Ascending aorta (tissue), 2 donors: ENCODE measurements at places on chromosomes 7 and 10. TPM values are rescaled to one million over a fixed set of nuclear protein-coding genes. Genes with fewer than 3 reads are reported as not detected.

DNA sequence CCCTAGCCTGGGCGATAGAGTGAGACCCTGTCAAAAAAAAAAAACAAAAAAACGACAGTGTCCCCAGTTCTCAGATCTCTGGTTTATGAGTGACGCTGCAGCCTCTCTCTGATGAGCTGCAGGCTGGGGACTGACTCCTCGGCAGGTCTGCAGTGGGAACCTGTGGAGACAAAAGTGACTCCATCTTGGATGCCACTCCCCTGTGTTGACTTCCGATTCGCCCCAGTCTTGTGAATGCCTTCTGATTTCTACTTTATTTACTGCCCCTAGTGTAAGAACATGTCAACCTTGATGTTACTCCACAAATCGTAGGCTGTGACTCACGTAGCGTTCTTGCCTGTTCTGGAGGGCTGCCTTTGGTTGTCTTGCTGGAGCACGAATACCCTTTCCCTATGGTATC lies 6.2 kb downstream of the TACR2 start:
- DNase-seq = no peak

DNA sequence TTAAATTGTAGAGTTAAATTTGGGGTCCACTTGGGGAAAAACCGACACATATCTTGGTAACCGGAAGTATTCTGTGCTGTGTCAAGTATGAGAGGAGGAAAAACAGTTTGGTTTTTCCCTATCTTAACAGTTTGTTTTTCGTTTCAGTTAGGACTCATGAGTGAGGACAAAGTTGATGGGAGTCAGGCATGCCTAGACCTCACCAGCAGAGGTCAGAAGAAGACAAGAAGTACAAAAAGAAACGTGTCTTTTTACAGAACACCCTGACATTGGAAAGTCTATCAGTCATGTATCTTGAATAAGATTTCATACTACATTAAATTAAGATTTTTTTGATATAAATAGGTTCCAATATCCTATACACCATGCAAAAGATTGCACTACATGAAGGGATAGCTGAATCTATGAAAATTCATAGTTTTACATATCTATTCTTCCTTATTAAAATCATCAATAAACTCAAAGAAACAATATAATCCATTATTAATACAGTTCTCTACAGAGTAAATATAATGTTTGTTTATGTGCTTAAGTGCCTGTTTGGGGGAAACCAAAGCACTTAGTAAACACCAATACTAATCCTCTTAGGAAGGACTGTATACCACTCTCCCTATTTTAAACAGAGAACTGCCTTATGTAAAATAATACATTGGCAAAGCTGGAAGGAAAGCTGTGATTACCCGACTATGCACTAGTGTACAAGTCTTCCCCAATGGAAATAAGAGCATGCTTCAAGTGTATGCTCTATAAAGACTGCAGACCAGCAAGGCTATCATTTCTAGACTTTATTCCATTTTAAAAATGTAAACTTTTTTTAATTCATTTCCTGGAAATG lies 95.6 kb downstream of the USP6NL start:
- no peak for DNase-seq

- no peak for DNase-seq
These were observed 20.8 kb downstream of the ADCY1 start for GRCh38 chr7:45594745-45595535.

- DNase-seq = no peak
These were observed 10.1 kb upstream of the GDF10 start for GRCh38 chr10:47289921-47290320.

GRCh38 chr10:128001849-128002248 lies 94.9 kb downstream of the PTPRE start:
- no peak for DNase-seq

- no peak for DNase-seq
These were observed 1.9 kb upstream of the CPED1 start for GRCh38 chr7:120986650-120987049.

DNA sequence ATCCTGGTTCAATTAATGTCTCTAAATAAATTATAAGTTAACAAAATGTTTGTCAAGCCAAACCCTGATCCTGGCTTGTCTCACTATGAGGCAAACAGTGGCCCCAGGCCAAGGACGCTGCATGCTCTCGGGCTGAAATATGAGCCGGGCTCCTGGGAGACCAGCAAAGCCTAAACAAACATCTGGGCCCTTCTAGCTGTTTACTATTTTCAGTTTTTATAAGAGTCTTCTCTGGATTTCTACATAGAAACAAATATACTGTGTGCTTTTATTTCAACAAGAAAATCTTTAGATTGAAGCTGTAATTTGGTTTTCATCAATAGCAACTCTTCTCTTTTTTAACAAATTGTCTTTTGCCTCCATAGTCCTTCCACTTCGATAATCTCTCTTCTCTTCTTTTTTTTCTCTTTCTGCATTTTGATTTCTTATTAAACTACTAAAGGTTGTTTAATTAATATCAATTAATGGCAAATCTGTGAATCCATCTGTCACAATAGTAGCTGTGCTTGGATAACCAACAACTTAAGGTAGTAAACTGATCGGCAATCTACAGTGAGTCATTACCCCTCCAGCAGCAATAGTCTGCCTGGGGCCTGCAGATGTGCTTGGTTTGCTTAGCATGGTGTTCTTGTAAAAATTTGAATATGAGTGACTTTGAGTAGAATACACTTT lies 83.3 kb upstream of the DNAJC1 start:
- no peak for DNase-seq

GRCh38 chr10:104351061-104351702 lies 2.5 kb upstream of the CFAP58 start:
- DNase-seq = no peak

GRCh38 chr7:137789215-137789882 lies 57.4 kb downstream of the DGKI start:
- DNase-seq = no peak

DNA sequence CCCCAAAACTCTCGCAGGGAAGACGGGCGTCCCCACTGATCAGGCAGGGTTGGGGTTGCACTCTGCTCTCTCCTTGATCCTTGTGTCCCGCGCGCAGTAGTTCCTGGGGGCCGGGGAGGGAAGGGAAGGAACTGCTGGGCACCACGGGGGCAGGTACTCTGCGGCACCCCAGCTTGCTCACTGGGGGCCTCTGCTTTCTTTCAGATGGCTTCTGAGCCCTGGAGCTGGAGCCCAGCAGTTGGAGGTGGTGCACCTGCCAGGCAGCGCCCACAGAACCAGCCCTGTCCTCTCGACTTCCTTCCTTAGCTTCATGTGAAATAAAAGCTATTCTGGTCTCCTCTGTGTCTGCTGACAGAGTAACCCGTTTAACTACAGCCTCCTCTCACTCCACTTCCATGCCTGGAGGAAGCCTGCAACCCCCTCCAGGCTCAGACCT lies 12.2 kb downstream of the PLAC9 start:
- DNase-seq = no peak

GRCh38 chr10:88092973-88093372 lies 229.5 kb downstream of the PTEN start:
- no peak for DNase-seq

DNA sequence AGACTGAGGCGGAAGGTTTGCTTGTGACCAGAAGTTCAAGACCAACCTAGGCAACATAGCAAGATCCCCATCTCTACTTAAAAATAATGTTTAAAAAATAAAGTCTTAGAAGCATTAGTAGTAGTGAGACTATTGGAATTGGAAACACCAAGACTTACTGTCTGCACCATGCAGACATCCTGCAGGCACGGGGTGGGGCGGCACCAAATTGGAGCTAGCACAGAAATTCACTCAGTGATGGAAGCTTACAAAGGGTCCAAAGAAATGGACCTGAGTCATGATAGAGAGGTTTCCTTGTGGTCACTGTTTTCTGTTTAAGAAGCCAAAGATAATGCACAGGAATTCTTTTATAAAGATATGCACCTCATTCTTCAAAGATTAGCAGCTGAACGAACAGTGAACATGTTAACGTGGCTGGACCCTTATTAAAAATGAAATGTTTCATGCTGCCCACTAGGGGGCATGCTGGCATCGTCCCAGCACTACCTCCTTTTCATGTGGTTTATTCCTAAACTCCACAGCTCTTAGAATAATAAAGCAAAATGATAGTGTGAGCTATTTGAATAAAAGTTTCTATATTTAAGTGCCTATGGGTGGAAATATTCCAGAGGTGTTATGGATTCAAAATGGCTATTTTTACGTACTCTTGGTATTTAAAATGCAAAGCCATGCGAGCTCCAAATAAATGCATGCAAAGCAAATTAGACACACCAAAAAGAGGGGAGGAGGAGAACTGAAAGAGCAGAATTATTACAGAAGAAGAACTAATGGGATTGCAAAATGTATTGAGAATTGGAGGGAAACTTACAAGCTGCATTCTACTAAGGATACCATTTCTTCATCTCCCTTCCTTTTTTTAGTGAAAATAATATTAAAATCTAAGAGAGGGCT lies 28.6 kb downstream of the PDSS1 start:
- no peak for DNase-seq

DNA sequence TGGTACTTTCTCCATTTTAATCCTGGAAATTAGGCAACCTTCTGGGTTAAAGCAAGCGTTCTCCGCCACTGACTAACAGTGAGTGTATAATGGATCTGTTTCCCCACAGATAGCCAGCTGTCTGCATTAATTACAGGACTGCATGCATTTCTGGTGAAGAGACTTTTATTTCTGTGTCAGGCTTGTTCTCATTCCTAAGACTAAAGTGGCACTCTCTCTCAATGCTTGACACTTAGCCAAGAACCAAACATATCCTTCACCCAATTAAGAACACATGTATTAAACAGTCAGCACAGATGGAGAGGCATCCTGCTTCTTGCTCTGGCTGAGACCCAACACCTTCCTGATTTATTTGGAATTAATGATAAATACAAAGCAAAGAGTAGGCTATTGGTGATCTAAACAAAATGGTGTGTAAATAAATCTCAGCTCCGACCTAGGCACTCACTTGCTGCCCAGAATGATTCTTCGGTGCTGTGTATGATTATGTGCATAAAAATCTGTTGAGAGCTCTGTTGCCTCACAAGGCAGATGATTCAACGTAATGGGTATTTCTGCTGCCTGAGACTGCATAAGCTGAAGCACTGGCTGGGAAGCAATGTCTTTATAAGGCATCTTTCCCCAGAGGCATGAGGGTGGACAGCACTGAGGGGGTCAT lies 16.8 kb downstream of the CALU start:
- no peak for DNase-seq

GRCh38 chr7:91614431-91614830 lies 266.1 kb downstream of the MTERF1 start:
- DNase-seq = no peak

DNA sequence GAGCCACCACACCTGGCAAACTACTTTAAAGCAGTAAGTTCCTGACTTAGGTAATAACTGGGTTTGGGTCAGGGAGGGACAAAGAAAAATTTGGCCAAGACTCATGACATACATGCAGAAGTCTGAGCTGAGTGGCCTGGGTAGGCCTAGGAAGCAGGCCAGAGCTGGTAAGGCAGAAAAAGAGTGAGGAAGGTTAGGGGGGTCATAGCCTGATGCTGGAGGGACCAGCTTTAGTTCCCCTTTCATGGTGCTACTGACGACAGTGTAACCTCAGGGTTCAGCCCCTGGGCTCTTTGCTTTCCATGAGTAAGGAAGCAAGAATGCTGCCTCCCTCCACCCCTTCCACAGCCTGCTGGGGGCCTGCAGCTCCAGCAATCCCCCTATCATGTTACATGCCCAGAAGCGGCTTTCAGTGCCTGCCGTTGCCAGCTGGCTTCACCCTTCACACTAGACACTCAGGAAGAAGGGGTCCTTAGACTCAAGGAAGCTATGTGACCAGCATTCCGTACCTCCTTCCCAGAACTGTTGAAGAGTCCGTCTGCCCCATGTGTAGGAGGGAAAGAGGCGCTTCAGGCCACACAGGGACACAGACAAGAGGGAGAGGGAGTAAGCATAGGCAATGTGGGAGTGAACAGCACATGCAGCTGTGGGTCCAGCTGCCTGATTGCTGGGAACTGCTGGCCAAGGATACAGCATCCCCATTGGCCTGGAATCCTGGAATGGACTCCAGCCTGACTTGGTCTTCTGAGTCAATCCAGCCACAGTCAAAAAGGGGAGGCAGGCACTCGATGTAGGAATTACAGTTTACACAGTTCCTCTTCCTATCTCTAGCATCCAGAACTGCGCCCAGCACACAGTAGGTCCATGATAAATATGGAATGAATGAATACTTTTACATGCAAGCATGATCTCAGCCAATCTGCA lies 4.1 kb upstream of the PLAU start:
- no peak for DNase-seq

- DNase-seq = no peak
These were observed 19.4 kb upstream of the TBRG4 start for GRCh38 chr7:45130910-45131309.

DNA sequence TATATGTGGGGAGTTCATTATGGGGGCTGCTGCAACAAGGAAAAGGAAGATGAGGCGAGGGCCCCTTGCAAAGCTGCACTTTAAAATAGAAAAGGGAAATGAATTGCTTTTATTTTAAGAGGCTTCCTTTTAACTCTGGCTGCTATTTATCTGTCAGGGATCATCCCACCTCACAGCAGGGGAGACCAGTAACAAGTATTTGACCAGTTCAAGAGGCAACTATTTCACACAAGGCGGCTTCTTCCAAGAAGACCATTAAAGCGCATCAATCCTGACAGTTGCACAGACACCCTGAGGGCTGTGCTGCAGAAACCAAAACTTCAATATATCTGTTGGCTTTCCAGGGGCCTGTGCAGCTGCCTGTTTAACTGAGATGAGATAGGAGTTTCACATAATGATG lies 1009.2 kb downstream of the SORCS3 start:
- no peak for DNase-seq

DNA sequence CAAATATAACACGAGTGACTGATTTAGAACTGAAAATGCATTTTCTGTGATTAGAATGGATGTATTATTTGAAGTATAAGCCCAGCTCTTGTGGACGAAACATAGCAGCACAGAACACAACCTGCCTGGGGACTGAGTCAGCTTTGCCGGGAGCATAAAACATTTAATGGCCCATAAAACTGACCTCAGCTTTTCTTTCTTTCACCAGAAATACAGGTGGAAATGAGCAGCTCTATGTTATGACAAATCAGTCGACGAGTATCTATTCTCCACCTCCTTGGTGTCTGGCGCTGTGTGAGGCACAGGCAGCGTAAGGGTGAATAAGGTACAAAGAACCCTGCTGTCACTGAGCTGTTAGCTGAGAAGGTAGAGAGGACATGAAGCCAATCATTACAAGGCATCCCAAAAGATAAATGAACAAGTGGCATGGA lies 471.6 kb upstream of the AKR1E2 start:
- no peak for DNase-seq

Gene ZNF25
- 8.9 TPM for total RNA-seq

Gene PSTK
- total RNA-seq = not detected

Gene ZNF804B
- total RNA-seq = not detected

Gene CDK1
- total RNA-seq = not detected

Gene MORN4
- 2.3 TPM for total RNA-seq

Gene ZPBP
- total RNA-seq = not detected

Gene LBX1
- not detected for total RNA-seq

Gene BUD23
- 5.6 TPM for total RNA-seq
